ENCODE measurements at places on chromosomes 4 and X.

GRCh38 chrX:142238536-142238935, 33.4 kb upstream of the MAGEC2 start:
- DNase-seq = no peak

DNA sequence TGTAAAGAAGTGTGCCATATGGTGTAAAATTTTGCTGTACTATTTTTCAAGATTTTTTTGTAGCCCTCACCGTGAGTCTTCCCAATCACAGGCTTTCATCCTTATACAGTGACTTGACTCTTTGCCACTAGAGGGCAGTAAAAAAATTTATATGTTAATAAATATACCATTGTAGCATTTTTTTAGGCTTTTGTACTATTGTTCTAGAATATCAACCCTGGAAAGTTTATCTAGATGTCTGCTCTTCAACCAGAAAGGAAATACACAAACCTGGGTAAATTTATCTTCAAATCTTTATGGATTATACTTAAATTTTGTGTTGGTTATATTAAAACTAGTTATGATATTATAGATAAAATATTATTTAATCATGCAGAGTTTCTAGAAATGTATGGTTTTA, 235.3 kb downstream of the TENM3 start:
- no peak for DNase-seq

GRCh38 chrX:17617806-17618205, 119.5 kb upstream of the SCML1 start:
- no peak for DNase-seq

- DNase-seq = no peak
Measured at GRCh38 chr4:13917015-13917414, 289.5 kb upstream of the BOD1L1 start.

DNA sequence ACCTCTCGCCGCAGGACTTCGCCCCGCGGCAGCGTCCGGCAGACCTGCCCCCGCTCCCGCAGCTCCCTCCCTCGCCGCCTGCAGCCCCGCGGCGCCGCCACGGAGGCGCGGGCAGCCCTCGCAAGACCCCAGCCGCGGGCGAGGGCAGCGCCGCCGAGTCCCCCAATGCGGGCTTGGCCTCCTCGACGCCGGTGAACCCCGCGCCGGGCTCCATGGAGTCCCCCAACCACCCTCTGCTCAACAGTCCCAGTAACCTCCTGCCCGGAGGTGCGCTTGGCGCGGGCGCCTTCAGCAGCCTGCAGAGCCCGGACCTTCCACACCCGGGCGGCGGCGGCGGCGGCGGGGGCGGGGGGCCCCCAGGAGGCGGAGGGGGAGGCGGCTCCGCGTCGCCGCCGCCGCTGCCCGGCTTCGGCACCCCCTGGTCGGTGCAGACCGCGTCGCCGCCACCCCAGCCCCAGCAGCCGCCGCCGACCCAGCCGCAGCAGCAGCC, 1.2 kb downstream of the CPEB2 start:
- DNase-seq = no peak

GRCh38 chrX:118025226-118025625, 91.4 kb downstream of the KLHL13 start:
- DNase-seq = no peak

DNA sequence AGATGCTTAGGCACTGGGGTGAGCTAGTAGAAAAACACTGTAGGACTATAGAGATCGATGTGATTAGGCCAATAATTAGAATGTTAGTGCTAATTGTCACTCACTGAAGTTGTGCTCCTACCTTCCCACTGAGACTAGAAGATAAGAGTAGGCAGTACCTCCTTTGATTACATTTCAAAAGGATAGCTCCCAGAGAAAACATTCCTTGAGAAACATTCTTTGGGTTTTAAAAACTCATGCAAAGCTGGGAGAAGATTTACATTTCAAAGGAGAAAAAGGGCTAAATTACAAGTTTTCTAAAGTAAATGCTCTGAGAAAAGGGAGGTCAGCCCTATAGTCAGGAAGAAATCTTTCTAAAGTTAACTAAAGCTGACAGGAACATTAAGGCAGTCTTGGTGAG, 860.3 kb upstream of the NDST4 start:
- no peak for DNase-seq

All from activated CD8-positive, alpha-beta memory T cell treated with anti-CD3 and anti-CD28 coated beads for 1 hour (primary cell).